Endodermal cell (in vitro differentiated cells): ENCODE measurements at places on chromosomes 4 and X. TPM values are rescaled to one million over a fixed set of nuclear protein-coding genes. Genes with fewer than 3 reads are reported as not detected.

- no peak overlapping the region for H3K4me3 ChIP-seq
- H3K36me3 ChIP-seq: peaks cover 17% of the 10 kb centered on the region
- DNase-seq: peak; percentile 79
- no peaks in the 10 kb centered on the region for H3K27me3 ChIP-seq
- no peaks in the 10 kb centered on the region for H3K4me1 ChIP-seq
Measured at GRCh38 chr4:110049951-110050925, 137.6 kb downstream of the EGF start.

DNA sequence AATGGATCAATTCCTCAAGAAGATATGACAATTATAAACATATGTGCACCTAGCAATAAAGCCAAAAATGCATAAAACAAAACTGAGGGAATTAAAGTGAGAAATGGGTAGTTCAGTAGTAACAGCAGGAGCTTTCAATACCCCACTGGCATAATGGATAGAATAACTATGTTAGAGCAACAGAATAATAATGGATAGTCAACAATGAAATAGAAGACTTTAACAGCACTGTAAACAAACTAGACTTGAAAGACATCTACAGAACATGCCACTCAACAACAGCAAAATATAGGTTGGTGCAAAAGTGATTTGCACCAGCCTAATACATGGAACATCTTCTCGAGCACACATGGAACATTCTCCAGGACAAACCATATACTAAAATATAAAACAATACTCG, 20.0 kb upstream of the MBNL3 start:
- H3K4me3 ChIP-seq: no peak overlapping the region
- no peak overlapping the region for H3K27ac ChIP-seq
- no peaks in the 10 kb centered on the region for H3K4me1 ChIP-seq
- no peak for DNase-seq

GRCh38 chrX:148049441-148049840, 68.3 kb downstream of the FMR1NB start:
- H3K27me3 ChIP-seq: no peaks in the 10 kb centered on the region
- no peak overlapping the region for H3K27ac ChIP-seq
- H3K4me3 ChIP-seq: no peak overlapping the region
- H3K36me3 ChIP-seq: no peaks in the 10 kb centered on the region
- no peaks in the 10 kb centered on the region for H3K4me1 ChIP-seq

DNA sequence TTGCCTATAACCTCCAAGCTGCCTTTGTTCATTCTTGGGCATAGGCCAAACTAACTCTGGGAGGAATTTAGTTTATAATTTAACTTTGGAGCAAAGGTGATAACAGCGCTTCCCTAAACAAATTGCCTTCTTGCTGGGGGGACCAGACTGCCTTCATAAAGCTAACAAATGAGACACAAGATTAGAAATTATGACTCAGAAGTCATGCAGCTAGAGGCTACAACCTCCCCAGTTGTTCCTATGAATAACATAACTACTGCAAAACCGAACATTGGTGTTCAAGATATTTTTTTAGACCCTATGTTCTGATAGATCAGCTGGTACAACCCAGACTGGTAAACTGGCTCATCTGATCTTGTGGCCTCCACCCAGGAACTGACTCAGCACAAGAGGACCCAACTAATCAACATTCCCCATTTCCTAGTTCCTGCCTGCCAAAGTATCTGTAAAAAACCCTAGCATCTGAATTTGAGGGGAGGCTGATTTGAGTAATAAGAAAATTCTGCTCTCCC, 22.0 kb upstream of the TMPRSS11B start:
- no peaks in the 10 kb centered on the region for H3K36me3 ChIP-seq
- no peak overlapping the region for H3K27ac ChIP-seq
- no peaks in the 10 kb centered on the region for H3K27me3 ChIP-seq
- H3K4me1 ChIP-seq: no peaks in the 10 kb centered on the region
- no peak overlapping the region for H3K4me3 ChIP-seq

- peaks cover 4% of the 10 kb centered on the region for H3K27me3 ChIP-seq
- DNase-seq: no peak
- no peaks in the 10 kb centered on the region for H3K4me1 ChIP-seq
Measured at GRCh38 chr4:79294064-79294463, 31.8 kb downstream of the NAA11 start.

DNA sequence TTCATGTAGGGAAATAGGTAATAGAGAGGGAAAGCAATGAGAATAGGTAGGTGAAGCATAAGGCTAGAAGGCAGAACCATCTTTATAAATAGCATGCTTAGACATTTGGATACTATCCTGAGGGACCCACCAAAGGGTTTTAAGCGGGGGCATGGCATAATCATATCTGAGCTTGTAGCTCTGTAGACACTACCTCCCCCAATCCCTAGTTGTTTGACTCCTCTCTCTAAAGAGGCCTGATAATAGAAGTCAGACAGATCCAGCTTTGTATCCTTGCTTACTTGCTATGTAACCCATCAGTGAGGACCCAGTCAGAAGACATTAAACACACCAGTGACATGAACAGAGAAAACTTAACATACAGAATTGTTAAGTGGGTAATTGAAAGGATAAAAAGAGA, 58.7 kb downstream of the SCFD2 start:
- H3K27ac ChIP-seq: no peak overlapping the region
- no peaks in the 10 kb centered on the region for H3K27me3 ChIP-seq
- no peak overlapping the region for H3K4me3 ChIP-seq
- no peaks in the 10 kb centered on the region for H3K4me1 ChIP-seq
- DNase-seq: no peak
- H3K36me3 ChIP-seq: no peaks in the 10 kb centered on the region

- H3K27me3 ChIP-seq: no peaks in the 10 kb centered on the region
- no peaks in the 10 kb centered on the region for H3K36me3 ChIP-seq
- no peaks in the 10 kb centered on the region for H3K4me1 ChIP-seq
- DNase-seq: no peak
Measured at GRCh38 chr4:145951931-145952330, 13.3 kb upstream of the ZNF827 start.

DNA sequence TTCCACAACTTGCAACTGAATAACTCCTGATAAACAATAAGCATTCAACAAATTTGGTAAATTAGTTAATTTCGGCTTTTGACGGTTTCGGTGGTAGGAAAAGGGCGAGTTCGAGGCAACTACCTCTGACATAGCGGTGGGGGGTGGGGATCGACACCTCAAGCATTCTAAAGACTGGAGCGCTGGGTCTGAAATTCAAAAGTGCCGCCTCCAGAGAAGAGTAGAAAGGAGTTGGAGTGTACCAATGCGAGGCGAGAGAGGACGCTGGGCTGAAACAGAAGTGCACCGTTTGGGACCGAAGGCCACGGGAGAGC, 725 bp downstream of the SMC1A start:
- H3K4me1 ChIP-seq: no peaks in the 10 kb centered on the region
- H3K4me3 ChIP-seq: peak overlapping the region; percentile 85
- no peaks in the 10 kb centered on the region for H3K36me3 ChIP-seq
- no peaks in the 10 kb centered on the region for H3K27me3 ChIP-seq

DNA sequence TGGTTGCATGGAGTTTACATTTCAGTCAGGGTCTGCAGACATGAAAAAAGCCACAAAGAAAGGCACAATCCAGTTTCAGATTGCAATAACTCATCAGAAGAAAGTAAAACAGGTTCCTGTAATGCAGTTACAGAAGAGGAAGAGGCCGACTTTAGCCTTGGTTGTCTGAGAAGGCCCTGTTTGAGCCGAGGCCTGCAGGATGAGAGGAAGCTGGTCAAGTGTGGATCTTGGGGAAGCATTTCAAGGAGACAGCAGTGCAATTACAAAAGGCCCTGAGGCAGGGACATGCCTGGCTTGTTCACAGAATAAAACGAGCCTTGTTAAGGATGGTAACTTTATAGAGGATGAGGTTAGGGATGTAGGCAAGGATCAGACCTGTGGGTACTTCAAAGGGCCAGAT, 62.4 kb downstream of the AFF2 start:
- H3K27me3 ChIP-seq: no peaks in the 10 kb centered on the region
- no peak overlapping the region for H3K27ac ChIP-seq
- no peak for DNase-seq
- H3K4me1 ChIP-seq: no peaks in the 10 kb centered on the region

DNA sequence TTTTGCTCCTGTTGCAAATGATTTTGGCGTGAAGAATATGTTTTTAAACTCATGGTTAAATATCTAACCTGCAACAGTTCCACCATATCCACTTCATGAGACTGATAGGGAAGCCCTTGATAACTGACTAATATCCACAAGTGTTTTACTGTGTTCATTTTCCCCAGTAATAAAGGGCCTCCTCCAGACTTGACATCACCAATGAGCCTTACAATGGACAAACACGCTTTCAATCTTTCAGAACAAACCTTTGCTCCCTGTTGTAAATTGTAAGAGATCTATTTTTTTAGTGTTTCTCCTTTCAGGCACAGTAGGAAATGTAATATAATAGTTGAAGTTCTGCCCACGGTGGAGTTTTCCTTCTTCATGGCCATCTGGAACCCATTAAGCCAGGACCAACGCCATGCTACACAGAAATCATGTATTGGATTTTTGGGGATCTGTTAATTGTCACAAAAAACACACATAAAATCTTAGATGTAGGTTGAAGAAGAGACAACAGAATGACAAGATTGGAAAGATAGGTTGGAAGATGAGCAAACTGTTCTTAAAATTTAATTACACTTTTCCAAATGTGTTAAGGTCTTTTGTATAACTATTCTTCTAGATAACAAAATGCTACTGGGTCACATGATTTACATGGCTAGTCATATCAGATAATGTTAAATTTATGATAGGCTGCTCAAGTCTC, 1030.1 kb downstream of the FSTL5 start:
- H3K27ac ChIP-seq: no peak overlapping the region
- no peaks in the 10 kb centered on the region for H3K36me3 ChIP-seq
- DNase-seq: no peak
- H3K4me3 ChIP-seq: no peak overlapping the region

- no peaks in the 10 kb centered on the region for H3K4me1 ChIP-seq
- DNase-seq: peak; percentile 91
- no peak overlapping the region for H3K4me3 ChIP-seq
- H3K36me3 ChIP-seq: no peaks in the 10 kb centered on the region
Measured at GRCh38 chr4:155999725-156000124, 46.1 kb upstream of the CTSO start.

- no peaks in the 10 kb centered on the region for H3K4me1 ChIP-seq
- H3K4me3 ChIP-seq: no peak overlapping the region
- H3K36me3 ChIP-seq: no peaks in the 10 kb centered on the region
- H3K27me3 ChIP-seq: no peaks in the 10 kb centered on the region
Measured at GRCh38 chr4:182619660-182620059, 297.5 kb downstream of the DCTD start.

DNA sequence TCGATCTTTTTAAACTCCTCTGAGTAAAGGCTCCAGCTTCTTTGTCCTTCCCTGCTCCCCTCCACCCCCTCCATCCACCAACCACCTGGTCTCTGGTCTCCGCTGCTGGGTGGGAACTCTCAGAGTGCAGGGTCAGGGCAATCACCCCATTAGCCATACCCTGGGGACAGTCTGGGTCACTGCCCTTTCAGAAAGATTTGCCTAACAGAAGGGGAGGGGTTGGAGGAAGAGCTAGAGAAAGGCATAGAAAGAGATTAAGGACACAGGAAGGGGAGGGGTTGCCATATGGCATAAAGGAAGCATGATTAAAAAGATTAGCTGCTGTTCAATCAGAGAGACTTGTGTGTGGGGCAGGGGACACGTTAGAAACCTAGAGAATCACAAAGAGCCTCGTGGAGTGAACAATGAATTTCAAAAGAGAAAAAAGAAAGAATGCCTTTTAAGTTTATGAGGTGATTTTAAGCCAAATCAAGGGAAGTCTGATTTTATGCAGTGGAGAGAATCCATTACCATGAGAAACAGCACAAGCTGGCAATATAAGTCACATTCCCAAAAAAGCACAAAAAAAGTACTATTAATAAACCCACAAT, 115.5 kb upstream of the ACSL4 start:
- no peaks in the 10 kb centered on the region for H3K27me3 ChIP-seq
- no peak overlapping the region for H3K4me3 ChIP-seq
- H3K27ac ChIP-seq: peak overlapping the region; percentile 49
- no peaks in the 10 kb centered on the region for H3K36me3 ChIP-seq

DNA sequence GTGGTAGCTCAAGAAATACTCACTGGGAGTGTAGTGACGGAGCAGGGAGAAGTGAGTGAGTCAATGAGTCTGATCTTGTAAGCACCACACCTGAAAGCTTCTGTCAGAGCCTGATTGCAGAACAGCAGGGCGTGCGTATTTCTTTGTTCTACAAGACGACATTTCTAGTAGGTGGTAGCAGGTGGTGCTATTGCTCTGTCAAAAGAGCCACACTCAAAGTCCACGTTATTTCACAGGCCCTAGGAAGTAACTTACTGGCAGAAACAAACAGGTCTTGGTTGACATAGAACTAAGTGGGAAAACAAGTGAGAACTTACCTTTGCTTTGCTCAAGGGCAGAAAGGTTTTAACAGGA, 46.4 kb upstream of the SPRY1 start:
- no peaks in the 10 kb centered on the region for H3K36me3 ChIP-seq
- H3K27me3 ChIP-seq: no peaks in the 10 kb centered on the region
- H3K4me3 ChIP-seq: no peak overlapping the region
- H3K4me1 ChIP-seq: peaks cover 4% of the 10 kb centered on the region
- DNase-seq: peak; percentile 88

- DNase-seq: no peak
- H3K27me3 ChIP-seq: no peaks in the 10 kb centered on the region
- H3K4me3 ChIP-seq: no peak overlapping the region
Measured at GRCh38 chr4:28462766-28463700, 1602.4 kb downstream of the STIM2 start.

DNA sequence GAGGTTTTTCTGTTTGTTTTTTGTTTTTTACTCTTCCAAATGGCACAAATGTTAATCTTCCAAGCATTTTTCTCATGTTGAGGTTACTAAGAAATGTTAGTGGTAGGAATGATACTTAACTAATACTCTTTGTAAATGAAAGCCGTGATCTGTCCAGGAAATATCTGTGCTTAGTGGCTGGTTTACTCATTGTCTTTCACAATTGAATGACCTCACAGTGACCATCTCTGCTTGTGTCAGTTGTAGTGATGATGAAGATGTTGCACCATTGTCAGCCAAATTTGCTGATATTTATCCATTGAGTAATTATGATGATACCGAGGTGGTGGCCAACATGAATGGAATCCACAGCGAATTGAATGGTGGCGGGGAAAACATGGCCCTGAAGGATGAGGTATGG, 93.5 kb downstream of the TNIP2 start:
- no peak overlapping the region for H3K27ac ChIP-seq
- H3K27me3 ChIP-seq: no peaks in the 10 kb centered on the region
- H3K4me1 ChIP-seq: no peaks in the 10 kb centered on the region
- H3K4me3 ChIP-seq: no peak overlapping the region
- H3K36me3 ChIP-seq: peaks cover 84% of the 10 kb centered on the region
- no peak for DNase-seq

GRCh38 chrX:46039526-46039925, 505.7 kb downstream of the ZNF674 start:
- no peaks in the 10 kb centered on the region for H3K4me1 ChIP-seq
- DNase-seq: no peak
- no peaks in the 10 kb centered on the region for H3K27me3 ChIP-seq
- no peak overlapping the region for H3K4me3 ChIP-seq

The RNF150 gene
- total RNA-seq: 10.4 to 38.4 TPM (median 10.8 TPM) in 3 replicates

The ATP2B3 gene
- not detected in 3 replicates for total RNA-seq

The PRR27 gene
- not detected in 2 replicates for total RNA-seq

The DUX4 gene
- total RNA-seq: not detected in 2 replicates

The TENM3 gene
- 36.4 and 39.5 TPM in 2 replicates for total RNA-seq

The SRP72 gene
- total RNA-seq: 134 to 152 TPM (median 142 TPM) in 3 replicates

The CNKSR2 gene
- total RNA-seq: 4.3 to 16.9 TPM (median 15.5 TPM) in 3 replicates

The HNRNPD gene
- total RNA-seq: 462 and 495 TPM in 2 replicates

The GJB1 gene
- 1.3 and 1.4 TPM in 2 replicates for total RNA-seq

The PYURF gene
- 39.3 to 58.3 TPM (median 53.4 TPM) in 3 replicates for total RNA-seq

The MAGEA4 gene
- total RNA-seq: not detected in 3 replicates
